ENCODE measurements at places on chromosomes 6 and 20. TPM values are rescaled to one million over a fixed set of nuclear protein-coding genes. Genes with fewer than 3 reads are reported as not detected.

Gene CCM2L
- total RNA-seq: 0.69 TPM

Gene SLC4A11
- 0.11 TPM for total RNA-seq

Gene TCF15
- total RNA-seq: 0.86 TPM

Gene SLC17A9
- total RNA-seq: 2.5 TPM

Gene VGLL2
- total RNA-seq: not detected
